ENCODE measurements at places on chromosomes 16 and 17.

DNA sequence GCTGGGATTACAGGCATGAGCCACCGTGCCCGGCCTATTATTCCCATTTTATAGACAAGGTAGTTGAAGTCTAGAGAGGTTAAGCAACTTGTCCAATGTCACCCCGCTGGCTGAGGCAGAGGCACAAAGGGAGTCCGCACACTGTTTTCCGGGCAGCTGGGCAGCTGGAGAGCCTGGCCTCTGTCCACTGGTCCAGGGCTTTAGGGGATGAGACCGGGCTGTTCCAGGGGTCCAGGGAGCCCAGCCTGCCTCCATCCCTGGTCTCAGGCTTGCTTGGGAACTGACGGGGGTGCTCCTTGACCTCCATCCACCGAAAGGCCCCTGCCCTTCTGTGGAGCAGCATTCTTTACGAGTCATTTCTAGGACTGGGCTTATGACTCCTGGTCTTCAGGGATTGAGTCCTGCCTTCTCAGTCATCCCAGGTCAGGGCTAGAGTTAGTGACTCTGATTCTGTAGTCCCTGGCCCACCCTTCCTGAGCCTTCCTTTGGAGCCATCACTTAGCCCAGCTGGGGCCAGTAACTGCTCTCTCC lies 37.5 kb downstream of the SOCS3 start:
- DNase-seq = no peak

DNA sequence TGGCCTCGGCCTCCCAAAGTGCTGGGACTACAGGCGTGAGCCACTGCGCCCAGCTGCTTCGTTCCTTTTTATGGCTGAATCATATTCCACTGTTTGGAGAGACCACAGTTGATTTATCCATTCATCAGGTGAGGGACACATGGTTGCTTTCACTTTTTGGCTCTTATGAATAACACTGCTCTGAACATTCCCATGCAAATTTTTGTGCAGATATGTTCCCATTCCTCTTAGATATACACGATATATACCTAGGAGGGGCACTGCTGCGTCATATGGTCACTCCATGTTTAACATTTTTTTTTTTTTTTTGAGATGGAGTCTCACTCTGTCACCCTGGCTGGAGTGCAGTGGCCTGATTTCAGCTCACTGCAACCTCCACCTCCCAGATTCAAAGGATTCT lies 13.9 kb upstream of the GLIS2 start:
- DNase-seq = no peak

DNA sequence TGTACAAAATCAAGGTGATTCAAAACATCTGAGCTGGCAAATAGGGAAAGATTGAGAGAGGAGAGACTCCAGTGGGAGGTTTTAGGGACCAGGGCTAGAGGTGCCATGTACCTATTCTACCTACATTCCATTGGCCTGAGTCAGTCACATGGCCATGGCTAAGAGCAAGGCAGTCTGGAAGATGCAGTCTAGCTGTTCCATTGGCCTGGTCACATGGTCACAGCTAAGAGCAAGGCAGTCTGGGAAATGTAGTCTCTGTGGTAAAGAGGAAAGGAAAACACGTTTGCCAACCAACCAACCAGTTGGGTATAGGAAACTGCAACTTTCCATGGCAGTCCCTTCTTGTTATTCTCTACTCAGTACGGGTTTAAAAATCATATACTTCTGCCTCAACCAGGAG lies 369.1 kb downstream of the XYLT1 start:
- no peak for DNase-seq

- no peak for DNase-seq
Measured at GRCh38 chr16:54422569-54422978, 136.0 kb upstream of the IRX3 start.

- DNase-seq = no peak
Measured at GRCh38 chr17:83025636-83026280, 53.7 kb upstream of the METRNL start.

DNA sequence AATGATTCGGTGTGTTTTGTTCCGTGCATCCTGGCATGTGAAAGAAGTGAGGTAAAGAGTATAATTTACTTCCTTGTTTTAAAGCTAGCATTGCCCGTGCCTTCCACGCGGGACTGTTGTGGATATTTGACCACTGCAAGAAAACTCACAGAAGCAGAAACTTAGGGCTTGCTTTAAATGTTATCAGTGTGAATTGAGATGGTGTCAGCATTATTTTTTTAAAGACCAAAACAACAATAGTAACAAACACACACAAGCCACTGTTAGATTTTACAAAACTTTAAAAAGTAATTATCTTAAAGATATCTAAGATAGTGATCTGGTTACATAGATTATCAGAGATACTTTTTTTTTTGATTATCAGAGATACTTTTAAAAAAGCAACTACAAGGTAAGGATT lies 47.4 kb downstream of the WWOX start:
- DNase-seq = no peak

- DNase-seq = no peak
Measured at GRCh38 chr17:3719265-3719664, 4.4 kb upstream of the HASPIN start.

- no peak for DNase-seq
Measured at GRCh38 chr16:65938083-65938482, 428.4 kb upstream of the CDH5 start.

DNA sequence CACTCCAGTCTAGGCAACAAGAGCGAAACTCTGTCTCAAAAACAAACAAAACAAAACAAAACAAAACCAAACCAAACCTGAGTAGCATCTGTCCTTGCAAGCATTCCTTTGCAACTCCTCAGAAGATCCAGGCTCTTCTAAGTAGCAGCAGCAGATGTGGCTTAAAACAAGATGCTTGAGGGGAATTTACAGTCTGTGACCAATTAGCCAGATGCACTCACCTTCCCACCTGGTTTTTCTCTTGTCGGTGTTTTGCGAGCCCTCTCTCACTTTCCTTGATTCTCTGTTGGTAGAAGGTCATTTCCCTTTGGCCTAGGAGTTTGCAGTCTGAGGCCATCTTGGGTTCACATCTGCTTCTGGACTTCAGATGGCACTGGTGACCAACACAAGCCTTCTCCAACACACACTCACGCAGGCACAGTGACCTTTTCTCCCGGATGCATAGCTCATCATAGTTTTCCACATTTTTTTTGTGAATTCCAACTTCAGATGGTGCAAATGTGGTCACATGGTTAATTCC lies 276.8 kb downstream of the STX8 start:
- no peak for DNase-seq

GRCh38 chr16:14475370-14476139 lies 154.5 kb downstream of the PARN start:
- no peak for DNase-seq

DNA sequence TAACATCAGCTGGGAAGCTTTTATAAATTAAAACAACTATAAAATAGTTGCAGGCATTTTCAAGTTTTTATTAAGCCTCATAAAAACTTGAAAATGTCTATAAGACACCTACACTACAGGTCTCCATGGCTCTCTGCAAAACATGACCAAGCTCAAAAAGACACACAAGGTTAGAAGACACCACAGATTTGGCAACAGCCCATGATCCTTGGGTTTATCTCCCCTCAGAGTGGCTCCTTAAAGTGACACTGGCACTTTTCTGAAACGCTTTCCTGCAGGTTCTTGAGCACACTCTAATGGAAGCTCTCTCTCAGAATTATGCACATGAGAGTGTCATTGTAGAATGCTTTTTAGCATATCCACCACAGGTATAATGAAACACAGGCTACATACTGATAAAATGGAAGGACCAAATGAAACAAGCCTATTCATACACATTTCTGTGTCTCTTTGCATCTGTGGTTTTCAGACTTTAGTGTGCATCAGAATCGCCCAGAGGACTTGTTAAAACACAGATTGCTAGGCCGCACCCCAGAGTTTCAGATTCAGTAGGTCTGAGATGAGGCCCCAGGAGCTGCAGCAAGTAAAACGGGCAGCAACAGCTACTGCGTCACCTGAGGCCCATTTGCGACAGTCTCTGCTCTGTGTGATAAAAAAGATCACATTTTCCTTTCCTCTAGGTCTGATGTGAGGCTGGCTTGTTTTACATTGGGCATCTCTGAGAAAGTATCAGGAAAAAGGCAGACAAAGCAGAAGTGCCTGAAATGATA lies 75.0 kb upstream of the WSB1 start:
- no peak for DNase-seq

- DNase-seq = peak; percentile 69
Measured at GRCh38 chr17:76747716-76748363, 9.9 kb downstream of the MFSD11 start.

DNA sequence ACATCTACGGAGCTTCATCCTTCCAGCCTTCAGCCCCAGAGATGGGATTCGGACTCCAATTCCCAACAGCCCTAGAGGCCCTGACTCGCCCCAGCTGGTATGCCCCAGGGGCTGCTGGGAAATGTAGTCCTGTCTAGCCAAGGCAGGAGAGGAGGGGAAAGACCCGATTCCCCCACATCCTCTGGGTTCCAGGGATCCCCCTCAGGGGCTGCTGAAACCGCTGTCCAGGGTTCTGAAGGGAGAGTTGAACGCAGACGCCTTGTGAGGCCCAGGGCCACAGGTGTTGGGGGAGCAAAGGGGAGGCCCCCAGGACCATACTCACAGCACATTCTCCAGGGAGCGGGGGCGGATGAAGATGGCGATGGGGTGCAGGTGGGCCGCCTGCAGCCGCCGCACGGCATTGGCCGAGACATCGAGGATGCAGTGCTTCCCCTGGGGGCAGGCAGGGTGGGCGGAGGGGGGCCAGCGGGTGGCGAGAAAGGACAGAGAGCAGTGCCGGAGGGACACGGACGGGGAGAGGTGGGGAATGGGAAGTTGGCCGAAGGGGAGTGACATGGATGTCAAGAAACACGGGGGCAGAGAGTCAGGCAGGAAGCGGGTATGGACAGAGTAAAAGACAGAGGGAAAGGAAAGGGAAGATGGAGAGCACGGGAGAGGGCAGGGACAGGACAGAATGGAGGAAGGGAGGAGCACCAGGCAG lies 12.6 kb upstream of the ASGR1 start:
- DNase-seq = peak; percentile 75

DNA sequence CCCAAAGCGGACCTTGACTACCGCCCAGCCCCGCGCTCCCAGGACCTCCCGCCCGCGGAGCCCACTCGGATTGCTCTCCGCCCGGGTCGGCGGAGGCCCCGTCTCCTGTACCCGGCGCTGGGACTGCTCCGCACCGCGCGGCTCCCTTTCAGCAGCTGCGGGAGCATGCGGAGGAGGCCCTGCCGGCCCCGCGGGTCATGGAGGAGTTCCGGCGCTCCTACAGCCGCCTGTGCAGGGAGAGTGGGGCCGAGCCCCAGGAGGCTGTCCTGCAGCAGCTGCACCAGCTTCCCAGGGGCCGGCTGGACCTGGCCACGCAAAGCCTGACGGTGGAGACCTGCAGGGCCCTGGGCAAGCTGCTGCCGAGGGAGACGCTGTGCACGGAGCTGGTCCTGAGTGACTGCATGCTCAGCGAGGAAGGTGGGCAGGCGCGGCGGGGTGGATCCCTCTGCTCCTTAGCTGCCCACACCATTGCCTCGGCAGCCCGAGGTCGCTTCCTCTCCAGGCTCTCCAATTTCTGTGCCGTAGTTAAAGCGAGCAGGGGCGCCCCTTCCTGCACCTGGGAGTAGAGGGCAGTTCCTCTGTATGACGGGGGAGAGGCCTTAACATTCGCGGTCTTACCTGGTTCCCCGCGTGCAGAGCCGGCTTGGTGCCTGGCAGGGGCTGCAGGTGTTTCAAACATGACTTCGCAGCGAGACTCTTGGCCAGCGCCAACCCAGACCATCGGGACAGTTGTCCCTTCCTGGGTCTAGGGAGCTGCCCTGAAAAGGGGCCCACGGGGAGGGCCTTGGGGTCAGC lies 539 bp downstream of the LRRC45 start:
- no peak for DNase-seq

GRCh38 chr16:71467810-71468209 lies 5.8 kb upstream of the ZNF23 start:
- peak; percentile 54 for DNase-seq

- DNase-seq = peak; percentile 87
Measured at GRCh38 chr17:77865112-77865611, 93.3 kb upstream of the TNRC6C start.

DNA sequence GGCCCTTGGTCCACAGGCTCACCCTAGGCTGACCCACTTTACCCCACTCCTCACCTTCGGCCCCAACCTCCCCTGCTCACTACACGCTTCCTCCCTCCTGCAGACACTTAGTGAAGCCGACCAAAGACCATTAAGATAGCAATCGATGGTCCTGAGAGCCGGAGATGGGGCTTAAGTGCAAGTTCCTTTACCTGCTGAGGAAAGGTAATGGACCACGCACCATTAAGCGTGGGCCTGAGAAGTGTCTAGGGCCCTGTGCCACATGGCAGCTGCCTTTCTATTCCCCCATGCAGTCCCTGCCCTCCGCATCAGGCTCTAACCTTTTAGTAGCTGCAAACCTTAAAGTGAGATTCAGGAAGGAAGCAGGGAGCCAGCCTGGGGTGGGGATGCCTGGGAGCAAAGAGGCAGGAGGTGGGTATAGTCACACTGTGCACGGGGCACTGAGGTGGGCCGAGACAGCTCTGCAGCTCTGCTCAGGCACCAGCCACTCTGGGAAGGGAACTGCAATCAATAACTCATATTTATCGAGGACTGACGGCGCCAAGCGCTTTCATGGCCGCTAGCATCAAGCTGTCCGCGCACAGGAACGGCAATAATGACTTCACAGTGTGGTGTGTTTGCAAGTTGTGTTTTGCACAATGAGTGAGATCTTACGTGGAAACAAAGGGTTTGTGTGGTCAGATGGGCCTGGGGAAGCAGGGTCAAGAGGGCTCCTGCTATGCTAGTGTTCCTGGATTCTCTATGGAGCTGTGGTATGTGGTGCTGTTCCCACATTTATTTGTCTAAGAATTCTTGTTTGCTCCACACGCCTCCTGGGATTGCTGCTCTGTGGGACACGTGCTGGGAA lies 84.9 kb upstream of the CDC42EP4 start:
- DNase-seq = no peak

DNA sequence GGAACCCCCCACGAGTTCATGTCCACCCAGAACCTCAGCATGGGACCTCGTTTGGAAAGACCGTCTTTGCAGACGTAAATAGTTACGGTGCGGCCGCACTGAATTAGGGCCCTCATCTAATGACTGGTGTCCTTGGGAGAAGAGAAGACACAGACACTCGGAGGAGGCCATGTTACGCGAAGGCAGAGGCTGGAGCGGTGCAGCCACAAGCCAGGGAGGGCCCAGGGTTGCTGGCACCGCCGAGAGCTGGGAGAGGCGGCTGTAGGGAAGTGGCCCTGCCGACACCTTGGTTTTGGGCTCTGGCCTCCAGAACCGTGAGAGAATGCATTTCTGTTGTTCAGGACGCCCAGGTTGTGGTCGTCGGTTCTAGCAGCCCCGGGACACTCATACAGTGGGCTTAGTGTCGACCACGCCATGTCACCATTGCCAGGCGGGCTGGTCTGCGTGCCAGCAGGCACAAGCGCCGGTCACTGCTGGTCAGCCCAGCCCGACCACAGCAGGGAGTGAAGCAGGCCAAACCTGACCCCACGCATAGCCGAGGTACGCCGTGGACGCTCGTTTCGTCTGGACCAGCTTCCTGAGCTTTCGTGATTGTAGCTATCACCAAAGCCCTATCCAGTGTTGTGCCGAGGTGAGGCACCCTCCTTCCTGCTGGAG lies 10.7 kb upstream of the WDR45B start:
- no peak for DNase-seq

GRCh38 chr17:43613917-43614316 lies 47.8 kb downstream of the MEOX1 start:
- DNase-seq = no peak

- no peak for DNase-seq
Measured at GRCh38 chr16:79757968-79758367, 157.4 kb upstream of the MAF start.

GRCh38 chr16:89436366-89436765 lies 54.0 kb downstream of the ANKRD11 start:
- no peak for DNase-seq
